Mesothelial cell of epicardium (in vitro differentiated cells): ENCODE measurements at places on chromosomes 13 and 19. TPM values are rescaled to one million over a fixed set of nuclear protein-coding genes. Genes with fewer than 3 reads are reported as not detected.

- no peak overlapping the region for H3K27ac ChIP-seq
- H3K27me3 ChIP-seq, result no peaks in the 10 kb centered on the region
- H3K36me3 ChIP-seq, result no peaks in the 10 kb centered on the region
- H3K4me1 ChIP-seq, result peaks cover 16% of the 10 kb centered on the region
- no peak overlapping the region for H3K4me3 ChIP-seq
Observed at GRCh38 chr13:74696148-74696922, 562.1 kb upstream of the KLF12 start.

- H3K27ac ChIP-seq, result no peak overlapping the region
- H3K4me1 ChIP-seq, result peaks cover 22% of the 10 kb centered on the region
- no peaks in the 10 kb centered on the region for H3K36me3 ChIP-seq
- peaks cover 9% of the 10 kb centered on the region for H3K27me3 ChIP-seq
Observed at GRCh38 chr13:30731361-30732045, 3.8 kb upstream of the ALOX5AP start.

The LSM14A gene
- 153 to 164 TPM (median 155 TPM) in 3 replicates for total RNA-seq

The TRAPPC5 gene
- total RNA-seq, result 83.9 to 93.7 TPM (median 85.2 TPM) in 3 replicates

GRCh38 chr13:19960653-19960976 is 2.1 kb downstream of the ZMYM2 start:
- H3K27ac ChIP-seq, result peak overlapping the region; percentile 96
- H3K4me1 ChIP-seq, result peaks cover 33% of the 10 kb centered on the region
- H3K4me3 ChIP-seq, result peak overlapping the region; percentile 98
- peaks cover 9% of the 10 kb centered on the region for H3K36me3 ChIP-seq
- no peaks in the 10 kb centered on the region for H3K27me3 ChIP-seq
- no peak for DNase-seq
